ENCODE measurements at places on chromosomes 5 and 9.

GRCh38 chr5:148815086-148815485 lies 11.3 kb upstream of the ADRB2 start:
- no peak for DNase-seq

DNA sequence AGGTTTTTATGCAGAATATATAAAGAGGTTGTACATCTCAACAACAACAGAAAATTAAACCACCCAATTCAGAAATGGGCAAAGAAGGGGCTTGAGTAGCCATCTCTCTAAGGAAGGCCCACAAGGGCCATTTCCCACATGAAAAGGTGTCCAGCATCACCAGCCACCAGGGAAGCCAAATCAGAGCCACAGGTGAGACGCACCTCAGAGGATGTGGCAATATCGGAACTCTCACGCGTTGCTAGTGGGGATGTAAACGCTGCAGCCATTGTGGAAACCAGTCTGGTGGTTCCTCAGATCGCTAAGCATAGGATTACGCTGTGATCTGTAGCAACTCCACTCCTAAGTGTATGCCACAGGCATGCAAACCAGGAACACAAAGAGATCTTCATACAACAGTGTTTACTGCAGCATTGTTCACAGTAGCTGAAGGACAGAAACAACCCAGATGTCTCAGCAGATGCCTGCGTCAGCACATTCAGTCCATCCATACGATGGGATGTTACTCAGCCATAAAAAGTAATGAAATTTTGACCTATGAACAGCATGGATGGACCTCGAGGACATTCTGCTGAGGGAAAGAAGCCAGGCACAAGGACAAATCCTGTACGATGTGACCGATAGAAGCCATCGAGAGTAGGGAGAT lies 84.3 kb upstream of the CACNA1B start:
- DNase-seq = no peak

- no peak for DNase-seq
Observed at GRCh38 chr9:70954596-70955143, 166.8 kb downstream of the TRPM3 start.

DNA sequence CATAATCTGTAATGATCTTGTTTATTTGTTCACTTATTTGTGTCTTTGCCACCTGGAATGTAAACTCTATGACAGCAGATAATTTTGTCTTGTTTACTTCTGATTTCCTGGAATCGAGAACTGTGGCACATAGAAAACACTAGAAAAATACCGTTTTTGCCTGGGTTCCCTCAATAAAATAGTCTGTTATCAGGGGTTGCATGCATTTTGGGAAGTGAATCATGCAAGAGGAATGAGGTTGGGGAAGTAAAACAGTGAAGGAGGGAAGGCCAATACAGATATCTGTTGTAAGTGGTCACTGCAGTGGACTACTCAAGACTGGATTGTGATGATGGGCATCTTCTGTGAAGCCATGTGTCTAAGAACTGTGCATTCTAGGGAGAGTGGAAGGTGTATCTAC lies 45.2 kb upstream of the IL6ST start:
- no peak for DNase-seq

DNA sequence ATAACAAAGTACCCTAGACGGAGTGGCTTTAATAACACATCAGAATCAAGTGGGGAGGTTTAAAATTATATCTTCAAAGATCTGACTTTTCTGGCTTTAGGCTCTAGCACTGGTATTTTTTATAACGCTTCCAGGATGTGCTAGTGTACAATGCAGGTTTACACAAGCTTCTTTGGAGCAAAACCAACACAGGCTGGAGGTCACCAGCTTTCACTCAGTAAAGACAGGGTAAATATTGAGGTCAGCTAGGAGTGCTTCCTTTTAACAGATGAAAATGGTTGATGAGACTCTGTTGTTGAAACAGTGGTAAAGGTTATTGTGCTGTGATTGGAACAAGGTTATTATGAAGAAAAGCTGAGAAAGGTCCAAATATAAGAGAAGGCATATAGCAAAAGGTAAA lies 414.2 kb downstream of the TAF11L14 start:
- DNase-seq = no peak
